Activated T-helper 1 cell treated with anti-CD3 and anti-CD28 coated beads, Interleukin-2, amount 50 U/mL, for 16 hours (primary cell): ENCODE measurements at places on chromosomes 12 and 14.

GRCh38 chr14:22409006-22409405, 180.0 kb downstream of the DAD1 start:
- no peak for DNase-seq

GRCh38 chr12:107448198-107448597, 237.4 kb upstream of the PWP1 start:
- no peak for DNase-seq

GRCh38 chr12:49225576-49226166, 36.8 kb upstream of the TUBA1A start:
- DNase-seq = no peak

DNA sequence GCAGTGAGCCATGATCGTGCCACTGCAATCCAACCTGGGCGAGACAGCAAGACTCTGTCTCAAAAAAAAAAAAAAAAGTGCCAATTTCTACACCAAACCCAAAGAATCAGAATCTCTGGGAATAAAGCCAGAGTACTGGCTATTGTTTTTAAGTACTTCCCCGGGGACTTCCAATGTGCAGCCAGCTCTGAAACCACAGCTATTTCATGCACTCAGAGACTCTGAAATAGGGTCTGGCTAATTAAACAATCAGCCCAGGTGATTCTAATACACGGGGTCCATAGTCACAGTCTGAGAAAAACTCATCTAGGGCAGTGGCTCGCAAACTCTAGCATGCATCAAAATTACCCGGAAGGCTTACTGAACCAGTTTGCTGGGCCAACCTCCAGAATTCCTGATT, 56.3 kb downstream of the SIX6 start:
- no peak for DNase-seq

DNA sequence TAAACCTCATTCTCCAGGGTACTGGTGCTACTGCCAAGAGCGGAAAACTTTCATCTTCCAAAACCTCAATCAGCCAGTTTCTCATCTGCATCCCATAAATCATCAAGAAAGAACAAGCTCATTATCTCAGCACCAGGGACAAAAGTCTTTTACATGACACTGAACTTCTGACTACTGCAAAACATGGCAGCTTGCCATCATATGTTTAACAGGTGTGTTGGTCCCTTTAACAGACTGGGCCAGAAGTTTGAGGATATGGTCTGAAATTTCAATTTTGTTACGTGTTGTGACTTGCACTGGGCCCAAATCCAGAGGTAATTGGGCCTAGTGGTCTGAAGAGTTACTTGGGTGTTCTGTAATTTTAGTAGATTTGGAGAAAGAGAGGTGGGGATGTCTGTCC, 305.4 kb upstream of the SEL1L start:
- no peak for DNase-seq

GRCh38 chr14:25411781-25412757, 362.1 kb upstream of the STXBP6 start:
- no peak for DNase-seq

DNA sequence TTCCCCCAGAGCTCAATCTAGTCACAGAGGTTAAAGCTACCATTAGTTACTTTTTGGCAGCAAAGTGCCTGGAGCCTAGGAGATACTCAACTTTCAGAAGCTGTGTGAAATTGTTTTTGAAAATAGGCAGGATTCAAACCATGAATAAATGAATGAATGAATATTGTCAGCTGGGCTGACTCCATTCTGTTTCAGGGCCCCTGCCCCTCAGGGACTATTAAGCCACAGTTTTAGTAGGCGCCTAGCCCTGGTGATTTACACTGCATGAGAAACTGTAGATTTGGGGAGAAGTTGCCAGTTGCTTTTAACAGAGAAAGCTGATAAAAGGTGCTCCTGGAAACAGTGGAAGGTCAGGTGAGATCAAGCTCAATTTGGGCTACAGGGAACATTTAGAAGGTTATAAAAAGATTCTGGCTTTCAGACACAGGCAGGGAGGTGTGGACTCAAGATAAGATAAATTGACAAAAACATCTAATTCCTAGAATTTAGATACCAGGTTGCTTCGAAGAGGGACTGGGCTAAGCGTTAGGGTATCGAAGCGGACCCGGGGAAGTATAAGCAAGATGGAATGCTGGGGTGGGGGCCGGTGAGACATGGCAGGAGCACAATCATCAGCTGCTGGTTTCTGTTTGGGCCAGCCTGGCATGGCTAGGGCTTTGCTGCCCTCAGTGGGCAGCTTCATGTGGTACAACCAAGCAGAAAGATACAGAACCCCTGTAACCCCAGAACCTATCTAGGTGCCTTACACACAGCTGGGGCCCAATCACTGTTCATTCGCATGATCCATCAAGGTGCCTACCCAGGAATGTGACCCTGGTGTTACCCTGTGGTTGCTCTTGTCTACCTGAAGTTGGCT, 14.9 kb upstream of the CELA1 start:
- DNase-seq = no peak

- no peak for DNase-seq
Measured at GRCh38 chr12:29743801-29744200, 39.9 kb downstream of the TMTC1 start.

DNA sequence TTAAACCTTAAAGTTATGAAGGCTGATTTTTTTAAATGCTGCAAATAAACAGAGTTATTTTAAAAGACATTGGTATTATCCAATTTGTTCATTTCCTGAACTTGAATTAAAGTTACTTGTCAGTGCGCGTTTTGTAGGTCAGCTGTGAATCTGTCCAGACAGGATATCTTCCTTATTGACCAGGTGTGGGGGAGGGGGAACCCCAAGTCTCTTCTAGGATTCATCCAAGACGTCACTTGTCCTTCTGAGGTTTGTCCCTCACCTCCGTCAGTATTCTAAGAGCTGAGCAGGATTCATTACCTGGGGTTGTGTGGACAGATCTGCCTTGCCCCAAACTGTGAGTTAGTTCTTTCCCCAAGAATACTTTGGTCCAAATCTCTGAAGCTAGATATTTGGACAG, 8.8 kb upstream of the PRIMA1 start:
- DNase-seq = no peak

DNA sequence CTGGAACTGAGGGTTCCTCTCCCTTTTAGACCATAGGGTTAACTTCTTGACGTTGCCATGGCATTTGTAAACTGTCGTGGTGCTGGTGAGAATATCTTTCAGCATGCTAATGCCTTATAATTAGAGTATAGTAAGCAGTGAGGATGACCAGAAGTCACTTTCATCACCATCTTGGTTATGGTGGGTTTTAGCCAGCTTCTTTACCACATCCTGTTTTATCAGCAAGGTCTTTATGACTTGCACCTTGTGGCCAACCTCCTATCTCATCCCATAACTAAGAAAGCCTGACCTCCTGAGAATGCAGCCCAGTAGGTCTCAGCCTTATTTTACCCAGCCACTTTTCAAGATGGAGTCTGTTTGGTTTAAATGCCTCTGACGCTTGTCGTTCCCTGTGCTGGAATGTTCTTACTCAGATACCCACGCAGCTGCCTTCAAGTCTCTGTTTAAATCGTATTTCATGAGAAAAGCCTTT, 44.2 kb downstream of the BBS10 start:
- DNase-seq = no peak
